ENCODE measurements at places on chromosomes 5 and 9.

DNA sequence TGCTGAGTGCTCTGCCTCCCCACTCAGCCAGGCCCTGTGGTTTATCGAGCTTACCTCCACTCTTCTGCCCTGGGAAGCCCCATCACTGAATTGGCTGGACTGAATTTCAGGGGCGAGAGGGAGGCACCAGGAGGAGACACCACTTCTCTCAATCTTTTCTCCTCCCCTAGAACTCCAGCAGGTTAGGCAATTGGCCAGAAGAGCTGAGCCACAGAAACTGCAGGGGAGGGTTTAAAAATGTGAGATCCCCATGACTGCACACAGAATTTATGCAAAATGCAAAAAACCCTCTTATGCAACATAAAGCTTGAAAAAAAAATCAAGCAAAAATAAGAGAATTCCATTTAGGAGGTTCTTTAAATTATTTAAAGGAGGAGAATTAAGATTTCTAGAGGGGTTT lies 29.9 kb downstream of the TUT7 start:
- no peak for DNase-seq

GRCh38 chr5:97478483-97478882 lies 295.4 kb upstream of the RIOK2 start:
- DNase-seq: no peak

DNA sequence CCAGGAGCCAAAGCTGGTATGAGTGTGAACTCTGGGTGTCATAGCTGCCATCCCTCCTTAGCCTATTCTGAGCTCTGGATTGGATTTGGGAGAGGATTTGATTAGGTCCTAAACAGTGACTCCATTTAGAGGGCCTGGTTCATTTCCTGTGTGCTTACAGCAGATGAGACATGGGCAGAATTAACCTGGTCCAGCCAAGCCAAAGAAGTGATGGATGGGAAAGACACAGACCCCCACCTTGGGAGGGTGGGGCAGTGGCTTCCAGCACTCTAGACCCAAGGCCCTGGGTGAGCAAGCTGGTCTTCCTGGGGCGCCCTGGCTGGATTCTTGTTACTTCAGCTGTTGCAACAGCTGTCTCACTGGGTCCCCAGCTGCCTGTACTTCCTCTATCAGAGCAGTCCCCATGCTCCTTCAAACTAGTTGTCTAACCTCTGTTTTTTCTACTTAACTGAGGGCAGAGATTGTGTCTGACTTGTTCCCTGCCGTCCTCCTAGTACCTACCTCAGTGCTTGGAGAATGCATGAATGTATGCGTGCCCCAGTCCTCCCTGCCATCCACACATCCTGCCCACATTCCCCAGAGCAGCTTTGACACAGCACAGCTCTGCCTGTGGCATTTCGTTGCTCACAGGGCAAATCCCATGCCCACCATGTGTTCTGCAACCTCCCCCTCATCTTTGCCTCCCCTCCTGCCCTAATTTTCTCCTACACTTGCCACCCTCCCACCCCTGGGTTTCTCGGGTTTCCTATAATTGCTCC lies 115.9 kb downstream of the RGS3 start:
- DNase-seq: no peak

DNA sequence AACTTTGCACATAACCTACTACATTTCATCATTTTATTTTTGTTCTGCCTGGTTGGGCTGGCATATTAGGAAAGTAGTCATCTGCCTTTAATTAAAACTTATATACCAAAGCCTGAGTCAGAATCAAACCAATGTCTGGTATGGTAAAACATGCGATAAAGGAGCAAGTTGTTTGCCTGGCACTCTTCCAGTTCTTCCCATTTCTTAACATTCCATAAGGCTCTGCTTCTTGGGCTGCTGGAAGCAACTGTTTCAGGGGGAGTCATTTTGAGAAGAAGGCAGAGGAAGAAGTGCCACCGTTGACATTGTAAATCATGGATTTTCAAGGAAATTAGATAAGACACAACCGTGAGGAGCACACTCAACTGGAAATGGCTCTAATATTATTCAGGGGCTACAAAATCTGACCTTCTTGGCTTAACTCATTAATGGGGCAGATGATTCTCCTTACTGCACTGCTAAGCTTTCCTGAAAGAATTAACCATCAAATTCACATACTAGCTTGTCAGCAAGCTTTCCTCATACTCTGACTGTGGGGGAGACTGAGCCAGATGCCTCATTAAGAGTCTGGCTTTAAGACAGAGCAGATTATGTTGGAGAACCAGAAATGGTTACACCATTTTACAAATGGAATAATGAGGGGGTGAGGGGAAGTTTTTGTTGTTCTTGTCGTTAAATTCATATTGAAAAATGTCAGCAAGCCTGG lies 391.0 kb downstream of the TMEM232 start:
- DNase-seq: no peak

GRCh38 chr5:112219000-112219399 lies 200.1 kb downstream of the EPB41L4A start:
- no peak for DNase-seq

- DNase-seq: no peak
Observed at GRCh38 chr5:151523335-151523734, 67.8 kb downstream of the FAT2 start.

DNA sequence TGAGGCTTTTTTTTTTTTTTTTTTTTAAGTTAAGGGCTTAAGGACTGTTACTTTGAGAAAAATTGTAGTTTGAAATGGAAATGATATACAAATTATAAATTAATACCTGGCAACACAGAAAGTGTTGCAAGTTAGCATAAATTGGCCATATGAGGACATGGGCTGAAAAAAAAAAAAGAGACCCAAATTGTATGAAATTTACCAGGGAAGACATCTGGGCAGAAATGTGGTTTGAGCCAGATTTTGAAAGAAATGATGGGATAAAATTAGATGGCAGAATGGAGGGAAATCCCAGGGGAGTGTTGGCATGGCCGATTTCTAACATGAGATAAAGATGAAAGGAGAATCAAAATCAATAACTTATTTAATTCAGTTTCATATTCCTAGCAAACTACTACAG lies 472.1 kb downstream of the CTNND2 start:
- DNase-seq: no peak

- DNase-seq: no peak
Observed at GRCh38 chr9:133273819-133274218, 1.2 kb downstream of the ABO start.
